Activated CD4-positive, alpha-beta T cell treated with anti-CD3 and anti-CD28 coated beads, Interleukin-2, amount 50 U/mL, for 24 hours (primary cell): ENCODE measurements at places on chromosomes 16 and 17.

DNA sequence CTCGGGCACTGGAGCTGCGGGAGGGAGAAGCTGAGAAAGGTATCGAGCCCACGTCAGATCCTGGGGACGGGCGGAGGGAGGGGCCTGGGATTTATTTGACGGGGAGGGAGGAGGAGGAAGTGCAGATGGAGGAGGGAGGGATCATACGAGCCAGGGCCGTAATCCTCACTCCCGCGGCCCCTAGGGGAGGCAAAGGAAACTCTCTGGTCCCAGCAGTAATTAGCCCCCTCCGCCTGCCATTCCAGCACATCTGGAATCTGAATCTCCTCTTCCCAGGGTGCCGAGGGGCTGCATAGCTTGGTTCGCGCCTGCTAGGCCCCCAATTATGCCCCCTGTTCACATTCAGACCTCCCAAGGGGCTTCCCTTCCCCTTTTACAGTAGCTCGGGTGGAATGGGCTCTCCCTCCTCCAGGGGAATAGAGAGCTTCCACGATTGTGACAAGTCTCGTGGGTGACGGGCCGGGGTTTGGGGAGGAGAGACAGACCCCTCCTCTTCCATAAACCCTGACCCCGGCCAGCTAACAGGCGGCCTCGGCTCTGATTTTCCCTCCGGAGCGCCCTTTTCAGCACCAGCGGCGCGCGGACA lies at the start of gene SEZ6L2:
Gene SEZ6L2 (minus strand): TSS at position 35 of the 586 bp plus-strand sequence. CDS start 531 bp downstream, outside the sequence.
- no peak for DNase-seq

- DNase-seq = no peak
Observed at GRCh38 chr17:81086789-81087551, 52.0 kb downstream of the BAIAP2 start.

DNA sequence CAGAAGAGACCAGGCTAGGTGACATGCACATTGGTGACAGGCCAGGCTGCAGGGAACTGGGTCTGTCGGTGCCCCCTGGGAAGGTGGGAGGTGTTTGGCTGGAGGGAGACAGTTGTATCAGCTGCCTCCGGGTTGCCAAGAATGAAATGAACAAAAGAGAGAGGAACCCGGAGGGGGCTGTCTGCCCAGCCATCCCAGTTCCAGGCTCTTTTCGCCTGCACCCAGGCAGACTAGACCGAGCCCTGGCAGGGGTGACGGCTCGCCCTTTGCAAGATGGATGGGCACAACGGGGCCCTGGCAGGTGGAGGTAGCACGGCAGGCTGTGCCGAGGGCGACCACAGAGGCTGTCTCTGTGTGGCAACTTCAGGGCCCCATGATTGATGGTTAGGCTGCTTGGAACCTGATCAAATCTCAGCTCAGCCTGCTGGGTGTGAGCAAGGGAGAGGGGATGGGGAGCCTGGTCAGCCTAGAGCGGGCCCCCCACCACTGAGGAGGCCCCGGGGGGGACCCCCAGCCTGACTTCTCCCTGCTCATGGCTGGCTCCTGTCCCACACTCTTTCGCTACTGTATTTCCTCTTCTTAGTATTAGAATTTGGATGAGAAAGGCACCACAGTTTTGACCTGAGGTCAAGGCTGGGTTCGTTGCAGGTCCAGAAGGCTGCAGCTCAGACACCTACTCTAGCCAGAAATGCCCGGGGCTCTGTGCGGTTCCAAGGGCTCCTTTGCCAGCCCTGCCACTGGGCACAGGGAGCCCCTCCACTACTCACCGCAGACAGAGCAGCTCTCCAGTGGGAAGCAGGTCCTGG lies 118.9 kb upstream of the CHMP6 start:
- no peak for DNase-seq

GRCh38 chr16:10847176-10847575 lies 28.6 kb upstream of the TVP23A start:
- DNase-seq = no peak

DNA sequence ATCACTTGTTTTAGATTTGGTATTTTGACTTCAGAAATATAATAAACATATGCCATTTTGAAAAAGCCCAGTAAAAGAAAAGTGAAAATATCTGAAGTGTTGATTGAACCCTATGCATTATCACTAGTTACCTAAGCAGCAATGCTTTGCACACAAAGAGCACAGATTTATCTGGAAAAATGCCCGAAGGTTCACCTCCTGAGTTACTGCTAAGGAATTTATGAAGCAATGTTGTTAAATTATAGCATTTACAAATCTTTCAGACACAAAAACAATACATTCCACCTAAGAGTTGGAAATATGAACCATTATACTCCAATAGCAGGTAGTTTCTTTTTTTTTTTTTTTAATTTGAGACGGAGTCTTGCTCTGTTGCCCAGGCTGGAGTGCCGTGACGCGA lies 38.9 kb upstream of the GHDC start:
- DNase-seq = no peak

- DNase-seq = no peak
Observed at GRCh38 chr16:50747207-50747956, 5.5 kb downstream of the CYLD start.

DNA sequence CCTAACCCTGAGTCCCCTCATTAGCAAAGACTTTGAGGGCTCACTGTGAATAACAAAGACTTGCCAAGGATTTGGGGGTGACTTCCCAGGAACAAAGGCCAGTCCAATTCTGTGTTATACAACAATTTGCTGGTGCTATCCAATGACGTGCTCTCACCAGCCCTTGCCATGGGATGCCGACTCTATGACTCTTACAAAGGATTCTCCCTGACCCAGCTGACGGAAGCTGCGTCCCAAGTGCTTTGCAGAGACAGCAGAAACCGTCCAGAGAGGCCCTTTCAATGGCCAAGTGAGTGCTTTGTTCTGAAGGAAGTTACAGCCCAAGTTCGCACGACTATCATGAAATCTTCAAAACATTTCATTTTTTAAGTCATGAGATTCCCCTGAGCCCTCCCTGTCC lies 345.3 kb upstream of the TNRC6C start:
- no peak for DNase-seq

GRCh38 chr17:59542960-59543635 lies 22.3 kb upstream of the DHX40 start:
- no peak for DNase-seq

GRCh38 chr17:72407336-72407909 lies 286.6 kb downstream of the SOX9 start:
- DNase-seq = no peak

GRCh38 chr17:63173450-63173849 lies 207.4 kb downstream of the TANC2 start:
- no peak for DNase-seq

DNA sequence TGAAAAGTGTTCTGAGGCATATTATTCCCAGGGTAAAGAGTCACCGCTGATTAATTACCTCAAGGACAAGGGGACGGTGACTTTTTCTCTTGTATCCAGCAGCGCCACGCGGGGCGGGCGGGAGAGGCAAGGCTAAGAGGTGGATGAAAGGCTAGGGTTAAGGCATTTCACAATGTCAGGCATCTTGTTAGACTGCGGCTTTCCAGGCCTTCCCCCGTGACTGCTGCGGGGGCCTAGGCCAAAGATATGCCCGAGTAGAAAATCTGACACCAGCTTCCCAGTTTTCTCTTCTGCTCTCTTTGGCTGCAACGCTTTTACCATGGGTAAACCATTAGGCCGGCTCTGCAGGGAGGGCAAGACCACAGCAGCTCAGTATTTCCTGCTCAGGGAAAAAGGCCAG lies 698.2 kb downstream of the MAF start:
- no peak for DNase-seq

GRCh38 chr16:83397601-83398291 lies 410.0 kb upstream of the HSBP1 start:
- no peak for DNase-seq

DNA sequence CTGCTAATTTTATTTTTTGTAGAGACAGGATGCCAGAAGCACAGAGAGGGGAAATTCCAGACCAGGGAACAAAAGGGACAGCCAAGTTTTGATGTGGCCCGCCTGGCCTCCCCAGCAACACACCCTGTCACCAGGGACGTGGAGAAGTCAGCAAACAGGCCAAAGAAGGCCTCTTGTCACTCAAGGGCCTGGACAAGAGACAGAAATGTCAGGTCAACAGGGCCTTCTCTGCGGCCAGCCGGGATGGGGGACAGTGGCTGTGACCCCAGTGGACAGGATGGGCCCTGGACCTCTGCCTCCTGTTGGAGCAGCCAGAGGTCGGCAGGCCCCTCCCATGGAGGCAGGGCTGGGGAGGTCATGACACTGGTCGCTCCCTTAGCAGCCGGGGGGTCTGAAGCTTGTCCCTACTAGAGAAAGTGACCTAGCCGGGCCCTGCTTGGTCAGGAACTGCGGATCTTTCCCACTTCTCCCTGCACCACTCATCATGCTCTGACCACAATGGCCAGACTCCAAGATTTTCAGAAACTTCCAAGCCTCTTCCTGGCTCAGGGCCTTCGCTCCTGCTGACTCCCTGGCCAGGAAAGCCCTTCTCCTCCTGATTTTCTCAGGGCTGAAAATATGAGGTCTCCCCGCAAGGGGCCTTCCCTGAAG lies 9.2 kb upstream of the TVP23A start:
- DNase-seq = no peak

- DNase-seq = no peak
Observed at GRCh38 chr16:70257391-70257790, 5.7 kb upstream of the EXOSC6 start.

DNA sequence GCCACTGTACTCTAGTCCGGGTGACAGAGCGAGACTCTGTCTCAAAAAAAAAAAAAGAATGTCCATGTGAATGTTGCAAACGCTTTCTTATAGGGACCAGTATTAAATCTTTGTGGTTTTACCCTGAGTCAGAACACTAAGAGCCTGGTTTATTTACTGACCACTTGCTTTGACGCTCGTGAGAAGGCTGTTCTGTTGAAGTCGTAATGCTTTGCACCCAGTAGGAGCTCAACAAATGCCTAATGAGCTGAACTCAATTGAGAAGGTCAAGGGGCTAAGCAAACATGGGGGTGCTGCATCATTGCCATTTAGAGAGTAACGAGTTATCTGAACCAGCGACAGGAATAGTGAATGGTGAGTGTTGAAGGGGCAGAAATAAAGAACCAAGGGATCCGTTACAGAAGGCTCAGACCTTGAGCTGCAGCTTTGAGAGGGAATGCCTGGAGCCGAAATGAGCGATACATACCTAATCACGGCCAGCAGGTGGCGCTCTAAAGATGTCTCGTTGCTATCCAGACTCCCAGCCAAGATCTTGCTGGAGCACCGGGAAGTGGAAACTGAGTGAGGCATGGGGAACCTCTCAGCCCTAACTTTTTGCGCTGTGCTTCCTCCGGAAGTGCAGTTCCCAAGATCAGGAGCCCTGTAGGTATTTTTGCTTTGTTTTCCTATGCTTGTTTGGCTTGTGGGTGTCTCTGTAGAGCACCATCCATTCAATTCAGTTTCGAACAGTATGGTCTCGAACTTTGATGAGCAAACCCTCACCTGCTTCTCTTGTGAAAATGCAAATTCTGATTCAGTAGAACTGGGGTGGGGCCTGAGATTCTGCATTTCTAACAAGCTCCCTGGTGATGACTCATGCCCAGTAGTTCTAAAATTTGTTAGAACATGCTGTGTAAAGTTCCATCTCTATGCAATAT lies 12.6 kb upstream of the RNF222 start:
- peak; percentile 71 for DNase-seq

DNA sequence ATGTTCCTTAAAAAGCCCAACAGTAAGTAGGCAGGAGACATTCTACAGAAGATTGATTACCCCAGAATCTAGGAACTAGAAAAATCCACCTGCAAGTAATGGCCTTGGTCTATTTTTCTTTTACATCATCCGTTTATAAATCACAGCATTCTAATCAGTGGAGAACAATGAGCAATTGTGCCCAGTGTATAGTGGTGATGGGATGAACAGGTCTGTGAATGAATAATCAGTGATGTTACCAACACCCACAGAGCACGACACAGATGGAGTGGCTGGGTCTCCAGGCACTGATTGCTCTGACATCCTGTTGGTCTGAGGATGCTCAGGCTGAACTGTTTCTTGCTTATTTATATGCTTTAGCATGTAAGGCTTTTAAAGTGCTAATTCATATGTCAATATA lies 1251.2 kb upstream of the CDH8 start:
- no peak for DNase-seq

GRCh38 chr17:75617218-75617617 lies 16.0 kb upstream of the SMIM5 start:
- no peak for DNase-seq

DNA sequence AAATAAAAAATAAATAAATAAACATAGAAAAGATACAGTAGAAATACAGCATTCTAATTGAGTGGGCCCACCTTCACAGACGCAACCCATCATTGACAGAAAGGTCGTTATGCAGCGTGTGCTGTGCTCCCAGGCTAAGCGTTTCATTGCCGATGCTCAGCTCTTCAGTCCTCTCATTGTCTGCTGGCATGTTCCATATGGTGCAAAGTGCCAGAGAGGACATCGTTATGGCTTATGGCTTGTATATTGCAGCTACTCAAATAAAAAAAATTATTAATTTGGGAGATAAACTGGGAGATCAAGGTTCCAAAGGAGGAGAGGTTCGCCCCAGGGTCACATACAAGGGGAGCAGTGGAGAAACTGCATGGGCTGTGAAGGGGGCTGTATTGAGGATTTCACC lies 11.3 kb upstream of the UBALD2 start:
- DNase-seq = no peak

- no peak for DNase-seq
Observed at GRCh38 chr17:34015253-34015652, 239.8 kb upstream of the CCL2 start.

- no peak for DNase-seq
Observed at GRCh38 chr17:74970395-74970794, 2.2 kb downstream of the HID1 start.

- no peak for DNase-seq
Observed at GRCh38 chr17:63694950-63695773, 4.8 kb downstream of the LIMD2 start.

DNA sequence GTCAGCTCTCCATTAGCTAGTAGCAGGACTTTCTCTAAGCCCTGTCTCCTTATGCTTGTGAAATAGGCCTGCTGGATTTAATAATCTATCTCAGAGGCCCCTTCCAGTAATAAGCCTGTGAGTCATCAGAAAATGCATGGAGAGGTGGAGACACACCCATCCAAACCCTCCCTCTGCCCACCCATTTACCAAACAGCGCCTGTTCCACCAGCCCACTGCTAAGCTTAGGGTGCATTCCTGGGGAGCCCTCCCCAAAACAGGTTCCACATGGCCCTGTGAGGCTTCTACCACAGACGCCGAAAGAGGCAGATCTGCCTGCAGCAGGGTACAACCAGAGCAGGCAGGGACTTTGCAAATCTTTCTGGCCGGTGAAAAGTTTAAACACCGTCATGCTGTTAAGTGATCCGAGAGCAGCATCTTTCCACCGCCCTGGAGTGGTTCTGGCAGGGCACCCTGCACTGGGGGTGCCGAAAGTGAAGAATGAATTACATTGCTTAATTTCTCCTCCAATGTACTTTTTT lies 99.3 kb downstream of the GAS7 start:
- no peak for DNase-seq

- DNase-seq = no peak
Observed at GRCh38 chr17:7845359-7846062, 9.4 kb upstream of the TMEM88 start.

- no peak for DNase-seq
Observed at GRCh38 chr16:84720177-84720579, 20.4 kb downstream of the USP10 start.

DNA sequence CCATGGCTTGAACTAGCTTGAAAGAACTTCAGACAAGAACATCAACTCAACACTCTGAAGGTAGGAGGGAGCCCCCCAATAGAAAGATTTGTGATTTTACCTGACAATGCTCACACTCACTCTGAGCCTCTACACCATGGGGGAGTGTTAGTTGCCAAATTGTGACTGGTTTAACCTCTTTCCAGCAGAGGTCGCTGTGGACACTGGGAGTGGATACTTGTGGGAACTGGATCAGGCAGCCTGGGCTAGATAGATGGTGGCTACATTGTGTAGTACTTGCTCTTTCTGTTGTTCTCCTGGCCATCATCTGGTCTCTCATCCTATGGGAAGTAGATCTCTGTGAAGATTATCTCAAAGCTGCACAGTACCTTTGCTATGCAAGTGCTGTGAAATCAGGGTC lies 2.9 kb downstream of the SMPD3 start:
- no peak for DNase-seq
